RCC 7860 (cell line): ENCODE measurements at places on chromosomes 6 and 20.

- peak; percentile 69 for DNase-seq
Measured at GRCh38 chr6:2166717-2167116, 78.7 kb downstream of the GMDS start.

DNA sequence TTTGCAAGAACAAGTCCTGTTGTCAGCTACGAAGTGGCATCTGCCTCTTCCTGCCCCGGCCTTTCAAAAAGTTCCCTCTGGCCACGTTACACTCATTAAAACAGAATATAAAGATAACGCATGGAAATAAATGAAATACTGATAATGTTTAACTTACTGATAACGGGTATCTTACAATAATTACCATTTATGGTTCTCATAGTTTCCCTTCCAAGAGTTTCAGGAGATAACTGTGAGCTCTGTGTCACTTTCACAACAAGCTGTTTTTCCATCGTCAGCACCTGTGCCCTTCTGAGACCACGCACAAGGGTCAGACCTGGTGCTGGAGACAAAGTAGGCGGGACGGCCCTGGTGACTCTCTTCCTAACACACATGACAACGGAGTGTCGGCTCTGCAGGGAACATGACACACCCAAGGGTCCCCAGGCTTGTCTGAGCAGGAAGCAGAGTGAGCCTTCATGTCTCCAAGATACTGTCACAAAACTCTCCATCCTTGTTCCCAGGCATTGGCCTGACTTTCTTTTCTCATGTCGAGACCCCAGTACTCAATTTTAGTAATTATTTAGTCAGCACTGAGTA is 86.2 kb upstream of the THBS2 start:
- no peak for DNase-seq

DNA sequence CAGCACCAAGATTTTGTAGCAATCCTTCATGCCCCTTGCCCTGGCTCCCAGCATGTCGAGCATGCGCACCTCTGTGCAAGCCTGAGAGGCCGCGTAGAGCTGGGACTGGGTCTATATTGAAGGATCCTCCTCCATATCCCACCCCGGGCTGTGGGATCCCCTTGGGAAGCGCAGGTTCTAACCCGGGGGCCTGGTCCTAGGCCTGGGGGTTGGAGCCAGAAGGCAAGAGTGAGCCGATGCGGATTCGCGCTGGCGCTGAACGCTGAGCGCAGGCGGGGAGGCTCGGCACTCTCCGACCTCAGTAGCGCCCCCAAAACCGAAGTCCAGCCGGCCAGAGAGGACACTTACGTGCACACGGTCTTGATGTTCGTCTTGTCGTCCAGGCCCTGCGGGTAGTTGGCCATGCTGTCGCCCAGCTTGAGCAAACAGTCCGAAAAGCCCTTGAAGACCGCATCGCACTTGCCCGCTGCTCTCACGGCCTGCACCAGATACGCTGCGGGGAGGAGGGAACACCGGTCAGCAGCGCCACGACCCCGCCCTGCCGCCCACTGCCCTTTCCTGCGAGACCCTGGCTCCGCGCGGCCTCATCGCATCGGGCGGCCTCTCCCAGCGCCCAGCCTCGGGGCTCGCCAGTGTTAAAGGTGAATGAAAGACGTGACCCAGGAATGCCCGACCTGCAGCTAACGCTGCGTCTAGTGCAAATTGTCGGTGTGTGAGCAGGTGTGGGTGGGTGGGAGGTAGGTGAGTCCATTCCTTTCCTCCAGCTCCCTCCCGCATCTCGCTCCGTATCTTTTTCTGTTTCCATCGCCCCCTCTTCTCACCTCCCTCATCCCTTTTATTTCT is 4.5 kb downstream of the NRN1 start:
- no peak for DNase-seq

DNA sequence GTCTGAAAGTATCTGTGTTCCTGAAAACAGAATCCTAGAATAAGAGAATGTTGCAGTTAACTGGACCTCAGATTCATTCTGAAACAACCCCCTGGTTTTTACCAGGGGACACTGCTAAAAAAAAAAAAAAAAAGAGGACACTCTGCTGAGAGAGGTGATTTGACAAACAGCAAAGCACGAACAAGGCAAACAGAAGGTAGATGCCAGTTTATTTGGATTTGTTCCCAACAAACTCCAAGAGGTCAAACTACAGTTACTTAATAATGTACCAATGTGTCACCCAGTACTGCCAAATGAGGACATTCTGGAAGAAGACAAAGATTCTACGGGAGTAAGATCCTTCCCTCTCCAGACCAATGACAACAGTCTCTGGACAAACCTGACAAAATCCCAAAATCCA is 40.6 kb upstream of the SLC22A16 start:
- DNase-seq, result no peak

DNA sequence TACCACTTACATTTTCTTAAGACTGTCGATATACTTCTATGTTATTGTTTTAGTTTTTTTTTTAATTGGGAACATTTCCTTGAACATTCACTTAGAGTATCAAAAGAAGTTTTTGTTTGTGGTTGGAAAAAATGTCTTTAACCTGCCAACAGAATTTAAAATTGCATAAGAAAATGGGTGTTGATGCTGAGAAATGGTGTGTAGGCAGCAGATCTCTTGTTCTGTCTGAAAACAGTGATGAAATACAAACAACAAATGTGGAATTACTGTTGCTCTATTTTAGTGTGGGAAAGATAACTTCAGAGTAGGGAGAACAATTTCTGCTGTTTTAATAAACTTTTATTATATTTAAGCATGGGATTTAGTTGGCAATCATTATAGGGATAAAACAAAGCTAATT is 293.5 kb downstream of the CDKAL1 start:
- no peak for DNase-seq

DNA sequence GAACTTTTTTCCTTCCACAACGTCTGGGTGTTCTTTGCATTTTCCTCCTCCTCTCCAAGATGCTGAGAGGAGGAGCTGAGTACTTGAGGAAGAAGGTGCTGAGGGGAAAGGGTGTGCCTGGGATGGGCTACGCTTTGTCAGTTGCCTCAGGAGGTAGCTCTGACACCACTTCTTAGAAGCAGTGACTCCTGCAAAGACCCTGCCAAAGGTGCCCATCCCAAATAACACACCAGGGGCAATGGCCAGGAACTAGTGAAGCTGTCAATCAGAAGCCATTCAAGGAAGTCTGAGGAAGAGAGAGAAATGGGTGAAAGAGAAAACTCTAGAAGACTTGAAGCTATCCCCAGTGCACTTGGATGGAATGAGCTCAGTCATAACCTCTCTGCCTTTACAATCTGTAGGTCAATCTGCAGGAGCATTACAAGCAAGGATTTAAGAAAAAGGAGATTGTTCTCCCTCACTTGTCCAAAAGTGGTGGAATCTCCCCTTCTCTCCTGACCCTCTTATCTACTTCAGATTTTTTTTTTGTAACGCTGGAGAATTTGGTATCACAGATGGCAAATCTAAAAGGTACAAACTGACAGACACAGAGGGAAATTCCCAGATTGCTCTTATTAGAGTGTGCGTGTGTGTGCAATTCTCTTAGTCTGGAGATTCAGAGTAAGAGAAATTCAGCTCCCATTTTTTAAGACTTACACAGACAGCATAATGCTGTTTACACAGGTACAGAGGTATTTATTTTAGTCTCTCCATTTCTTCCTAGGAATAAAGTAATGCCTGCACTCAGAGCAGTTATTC is 242.6 kb downstream of the GMPR start:
- no peak for DNase-seq

GRCh38 chr6:120786682-120787081 is 547.6 kb downstream of the TBC1D32 start:
- DNase-seq, result no peak

DNA sequence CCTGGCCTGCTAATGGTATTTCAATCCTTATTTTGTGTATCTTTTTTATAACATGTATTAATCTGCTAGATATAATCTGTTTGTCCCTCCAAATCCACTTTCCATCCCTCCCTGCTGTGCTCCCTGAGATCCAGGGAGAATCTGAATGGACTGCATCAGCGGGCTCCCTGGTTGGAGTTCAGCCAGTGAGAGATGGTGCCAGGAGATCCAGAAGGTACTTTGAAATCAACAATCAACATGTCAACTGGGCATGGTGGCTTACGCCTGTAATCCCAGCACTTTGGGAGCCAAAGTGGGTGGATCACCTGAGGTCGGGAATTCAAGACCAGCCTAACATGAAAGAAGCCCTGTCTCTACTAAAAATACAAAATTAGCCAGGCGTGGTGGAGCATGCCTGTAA is 4.4 kb downstream of the ATF6B start:
- DNase-seq, result no peak
